ENCODE measurements at places on chromosomes 1 and 21.

DNA sequence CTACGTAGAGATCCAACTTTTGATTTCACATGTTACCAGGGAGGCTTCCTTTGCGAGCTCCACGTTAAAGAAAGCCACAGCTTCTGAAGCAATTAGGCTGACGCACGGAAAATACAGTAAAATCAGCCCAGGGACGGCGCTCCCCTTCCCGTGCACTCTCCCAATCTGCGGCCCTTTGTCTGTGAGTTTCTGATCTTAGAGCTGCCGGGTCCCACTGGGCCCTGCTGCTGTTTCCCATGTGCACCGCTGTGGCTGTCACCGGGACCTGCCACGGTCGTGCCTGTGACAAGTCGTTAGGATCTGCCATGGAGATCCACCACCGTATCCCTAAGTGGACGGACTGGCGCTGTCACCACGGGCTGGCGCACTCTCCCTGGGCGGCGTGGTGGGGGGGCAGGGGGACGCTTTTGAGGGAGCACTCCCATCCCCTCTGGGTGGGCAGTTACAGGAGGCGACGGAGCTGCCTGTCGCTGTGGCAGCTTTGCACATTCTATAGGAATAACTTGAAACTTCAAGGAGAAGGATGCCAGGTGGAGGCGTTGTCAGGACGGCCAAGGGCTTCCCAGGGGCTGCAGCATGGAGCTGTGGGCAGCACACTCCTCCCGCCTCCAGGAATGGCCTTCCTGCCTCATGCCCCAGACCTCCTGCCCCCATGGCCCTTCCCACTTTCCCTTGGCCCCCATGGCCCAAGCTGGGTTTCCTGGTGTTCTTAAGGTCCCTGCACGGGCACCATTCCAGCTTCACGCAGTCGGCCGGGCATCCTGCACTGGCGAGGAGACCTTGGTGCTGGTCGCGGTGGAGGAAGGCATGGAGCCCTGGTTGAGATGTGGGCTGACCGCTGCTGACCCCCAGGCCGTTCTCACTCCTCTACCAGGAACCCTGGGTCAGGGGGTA is 85.1 kb downstream of the PRDM16 start:
- no peak for DNase-seq

DNA sequence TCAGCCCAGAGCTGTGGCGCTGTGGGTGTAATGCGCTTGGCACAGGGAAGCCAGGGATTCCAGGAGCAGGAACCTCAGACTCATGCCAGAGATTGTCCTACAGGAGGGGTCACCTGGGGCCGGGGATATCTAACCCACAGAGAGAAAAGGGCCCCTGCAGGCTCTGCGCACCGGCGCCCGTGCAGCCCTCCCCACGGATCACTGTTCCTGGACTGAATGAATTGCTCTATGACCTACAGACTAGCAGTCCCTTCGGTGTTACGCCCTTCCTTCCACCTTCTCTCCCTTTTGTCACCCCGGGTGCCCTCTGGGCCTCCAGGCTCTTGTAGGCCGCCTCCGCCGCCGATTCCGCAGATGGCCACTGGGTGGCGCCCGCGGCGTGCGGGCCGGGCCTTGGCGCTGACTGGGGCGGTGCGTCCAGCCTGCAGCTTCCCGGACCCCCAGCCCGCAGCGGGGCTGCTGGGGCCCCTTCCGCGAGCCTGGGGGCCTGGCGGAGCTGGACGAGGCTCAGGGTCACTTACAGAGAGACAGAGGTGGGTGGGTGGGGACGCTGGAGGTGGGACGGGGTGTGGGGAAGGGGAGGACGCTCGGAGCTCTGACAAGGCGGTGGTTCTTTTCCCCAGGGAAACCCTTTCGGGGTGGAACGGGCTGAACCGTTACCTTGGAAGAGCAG is 101.3 kb downstream of the IER5 start:
- DNase-seq, result peak; percentile 67

- DNase-seq, result no peak
Observed at GRCh38 chr1:212458817-212459216, 26.1 kb downstream of the NENF start.

- no peak for DNase-seq
Observed at GRCh38 chr21:17660452-17660851, 47.8 kb upstream of the BTG3 start.

DNA sequence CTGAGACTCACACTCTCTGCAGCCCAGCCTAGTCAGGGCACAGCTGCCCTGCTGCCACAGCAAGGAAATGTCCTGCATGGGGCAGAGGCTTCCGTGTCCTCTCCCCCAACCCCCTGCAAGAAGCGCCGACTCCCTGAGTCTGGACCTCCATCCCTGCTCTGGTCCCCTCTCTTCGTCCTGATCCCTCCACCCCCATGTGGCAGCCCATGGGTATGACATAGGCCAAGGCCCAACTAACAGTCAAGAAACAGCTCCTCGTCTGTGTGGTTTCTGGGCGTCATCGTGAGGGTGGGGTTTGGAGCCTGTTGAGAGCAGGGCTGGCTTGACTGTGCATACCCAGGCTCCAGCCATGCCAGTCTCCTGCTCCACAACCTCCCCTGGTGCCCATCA is 19.5 kb downstream of the FAAH start:
- DNase-seq, result no peak
